ENCODE measurements at places on chromosomes 4 and X.
A peak's percentile ranks its signal among the peaks of the same experiment; 100 is the strongest.

DNA sequence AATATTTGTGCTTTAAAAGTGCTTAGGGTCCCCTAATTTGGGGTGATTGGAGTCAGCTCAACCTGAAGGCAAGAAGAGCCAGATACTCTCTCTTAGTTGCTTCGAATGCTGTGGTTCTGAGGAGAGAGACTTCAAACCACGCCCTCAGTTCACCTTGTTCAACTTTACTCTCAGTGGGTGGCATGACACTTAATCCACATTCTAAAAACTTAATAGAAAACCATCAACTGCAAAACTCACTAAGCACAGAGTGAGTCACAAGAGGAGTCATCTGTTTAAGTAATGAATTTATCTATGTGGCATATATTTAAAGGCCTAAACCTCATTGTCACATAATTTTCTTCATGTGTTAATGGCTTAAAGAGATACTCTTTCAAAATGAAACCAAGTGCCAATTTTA is 99.5 kb upstream of the SLC4A4 start:
- peak; percentile 70 for DNase-seq

DNA sequence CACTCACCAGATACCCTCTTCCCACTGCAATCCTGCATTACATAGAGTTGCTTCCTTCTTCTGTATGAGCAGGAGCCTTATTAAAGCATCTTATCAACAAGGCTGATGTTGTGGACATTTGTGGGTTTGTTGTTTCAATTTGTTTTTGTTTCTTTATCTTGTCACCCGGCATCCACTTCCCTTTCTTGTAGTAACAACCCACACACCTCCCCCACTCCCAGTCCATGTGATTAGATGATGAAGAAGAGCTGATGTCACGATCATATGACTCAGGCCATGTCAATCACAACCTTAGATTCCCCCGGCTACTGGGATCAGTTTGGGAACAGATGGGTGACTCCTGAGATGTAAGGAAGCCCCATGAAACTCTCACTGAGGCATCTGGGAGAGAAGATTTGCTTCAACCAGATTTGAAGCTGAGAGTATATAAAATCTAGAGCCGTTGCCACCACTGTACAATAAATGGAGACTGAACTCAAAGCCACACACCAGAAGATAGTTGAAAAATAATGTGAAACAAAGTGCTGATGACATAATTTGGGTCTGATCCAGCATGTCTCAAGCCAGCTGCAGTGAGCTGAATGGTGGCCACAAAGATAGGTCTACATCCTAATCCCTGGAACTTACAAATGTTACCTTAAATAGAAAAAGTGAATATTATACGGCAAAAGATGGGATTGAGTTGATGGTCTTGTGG is 34.1 kb upstream of the SRD5A3 start:
- no peak for DNase-seq

DNA sequence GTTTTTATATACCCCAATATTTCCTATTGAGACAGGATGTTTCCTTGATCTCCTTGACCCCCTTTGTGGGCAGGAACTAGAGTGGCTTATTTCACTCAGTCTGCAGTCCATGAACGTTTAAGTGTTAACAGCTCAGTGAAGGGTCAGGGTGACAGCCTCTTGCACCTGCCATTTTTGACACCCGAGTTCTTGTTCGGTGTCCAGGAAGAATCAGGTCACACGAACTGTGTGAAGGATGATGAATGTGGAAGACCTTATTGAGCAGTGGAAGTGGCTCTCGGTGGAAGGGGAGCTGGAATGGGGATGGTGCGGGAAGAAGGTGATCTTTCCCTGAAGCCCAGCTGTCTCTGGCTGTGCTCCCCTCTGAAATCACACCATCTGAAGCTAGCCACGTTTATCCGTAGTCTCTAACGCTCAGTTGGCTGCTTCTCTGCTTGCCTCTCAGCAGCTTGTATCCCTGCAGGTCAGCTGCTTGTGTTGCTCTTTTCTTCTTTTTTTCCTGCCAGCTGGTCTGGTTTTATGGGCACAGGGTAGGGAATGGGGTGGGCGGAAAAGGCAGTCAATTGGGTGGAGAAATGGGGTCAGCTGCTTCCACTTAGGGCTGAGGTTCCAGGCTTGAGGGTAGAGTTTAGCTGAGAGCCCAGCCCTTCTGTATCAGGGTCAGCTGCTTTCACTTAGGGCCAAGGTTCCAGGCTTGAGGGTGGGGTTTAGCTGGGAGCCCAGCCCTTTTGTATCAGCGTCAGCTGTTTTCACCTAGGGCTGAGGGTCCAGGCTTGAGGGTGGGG is 29.0 kb upstream of the CCNG2 start:
- no peak for DNase-seq

- no peak for DNase-seq
Observed at GRCh38 chr4:69710580-69710979, 49.8 kb downstream of the SULT1B1 start.

DNA sequence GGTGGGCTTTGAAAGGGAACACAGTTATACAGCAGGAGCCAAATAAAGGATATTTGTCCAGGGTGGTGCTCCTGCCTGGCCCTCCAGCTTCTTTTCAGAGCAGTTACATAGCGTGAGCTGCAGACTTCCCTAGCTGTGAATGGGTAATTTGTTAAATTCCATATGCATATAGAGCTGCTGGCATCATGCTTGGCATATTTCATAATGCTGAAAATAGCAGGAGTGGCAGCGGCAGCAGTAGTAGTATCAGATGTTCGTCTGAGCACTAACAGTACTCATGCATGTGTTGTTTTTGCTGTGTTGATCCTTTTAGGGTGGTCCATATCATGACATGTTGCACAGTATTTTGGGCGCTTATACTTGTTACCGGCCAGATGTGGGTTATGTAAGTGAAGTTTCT is 33.6 kb upstream of the TADA2B start:
- no peak for DNase-seq

- peak; percentile 67 for DNase-seq
Observed at GRCh38 chr4:147813109-147813773, 81.4 kb downstream of the ARHGAP10 start.

DNA sequence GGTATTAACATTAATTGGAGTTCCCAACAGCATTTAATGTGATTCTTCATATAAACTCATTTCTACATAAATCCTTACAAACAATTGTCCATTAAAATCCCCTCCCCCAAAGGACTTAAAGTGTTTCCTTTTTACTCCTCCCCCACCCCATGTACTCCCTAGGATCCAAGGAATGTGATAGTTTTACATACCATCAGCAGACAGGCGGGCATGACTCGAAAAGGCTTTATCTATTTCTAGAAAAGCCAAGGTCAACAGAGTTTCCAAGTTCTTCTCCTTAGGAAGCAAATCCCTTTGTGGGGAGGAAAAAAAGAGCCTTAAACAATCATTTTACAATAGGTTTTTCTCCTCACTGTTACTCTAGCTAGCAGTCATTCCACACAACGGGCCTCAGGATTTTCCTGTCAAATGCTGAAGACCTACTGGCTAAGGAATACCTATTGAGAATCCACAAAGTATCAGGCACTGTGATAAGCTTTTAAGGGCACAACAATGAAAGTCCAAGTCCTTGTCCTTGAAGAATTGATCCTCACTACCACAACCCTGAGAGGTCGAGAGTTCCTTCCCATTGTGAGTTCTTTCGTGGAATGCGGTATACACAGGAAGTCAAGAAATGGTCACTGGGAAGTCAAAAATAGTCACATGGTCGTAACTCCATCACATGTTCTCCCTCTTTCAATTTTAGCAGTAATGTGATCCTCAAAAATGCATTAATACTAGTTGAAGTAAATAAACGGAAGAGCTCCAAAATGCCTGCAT is 7.2 kb downstream of the PPM1K start:
- DNase-seq, result peak; percentile 39

DNA sequence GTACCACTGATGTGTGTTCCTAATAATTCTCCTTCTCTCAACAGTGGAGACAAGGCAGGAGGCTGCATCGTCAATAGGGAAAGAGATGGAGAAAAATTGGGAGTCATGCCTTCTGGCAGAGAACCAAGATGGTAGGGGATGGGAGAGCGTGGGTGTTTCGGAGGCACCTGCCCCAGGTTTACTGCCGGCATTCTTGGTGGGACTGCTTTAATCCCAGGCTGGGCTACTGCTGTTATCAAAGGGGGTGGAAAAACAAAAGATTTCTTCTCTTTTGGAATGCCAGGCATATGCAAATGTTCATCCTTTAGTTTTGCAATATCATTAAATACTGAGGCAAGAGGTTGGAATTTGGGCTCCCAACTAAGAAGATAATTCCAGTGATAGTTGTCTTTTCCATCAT is 257.0 kb downstream of the DCHS2 start:
- no peak for DNase-seq

DNA sequence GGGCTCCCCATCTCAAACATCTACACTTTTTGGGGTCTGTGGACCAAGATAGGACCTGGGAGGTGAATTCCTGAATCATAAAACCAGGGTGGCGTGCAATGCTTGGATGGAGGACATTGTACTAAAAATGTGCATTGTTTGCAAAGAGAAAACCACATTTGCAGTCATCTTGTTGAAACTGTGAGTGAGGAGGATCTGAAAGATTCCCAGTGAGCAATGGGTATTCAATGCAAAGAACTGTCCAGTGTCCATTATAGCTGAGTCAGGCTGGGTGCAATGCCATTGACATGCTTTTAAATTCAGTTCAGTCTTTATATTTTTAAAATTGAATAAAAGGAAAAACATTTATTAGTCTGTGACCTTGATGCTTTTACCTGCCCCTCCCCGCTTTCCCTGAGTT is 215.7 kb downstream of the STK32B start:
- DNase-seq, result peak; percentile 67

- DNase-seq, result no peak
Observed at GRCh38 chr4:156038772-156039171, 85.1 kb upstream of the CTSO start.

- DNase-seq, result no peak
Observed at GRCh38 chrX:122220644-122221373, 963.3 kb upstream of the GRIA3 start.

- no peak for DNase-seq
Observed at GRCh38 chrX:49000636-49001035, 1.4 kb downstream of the GRIPAP1 start.

DNA sequence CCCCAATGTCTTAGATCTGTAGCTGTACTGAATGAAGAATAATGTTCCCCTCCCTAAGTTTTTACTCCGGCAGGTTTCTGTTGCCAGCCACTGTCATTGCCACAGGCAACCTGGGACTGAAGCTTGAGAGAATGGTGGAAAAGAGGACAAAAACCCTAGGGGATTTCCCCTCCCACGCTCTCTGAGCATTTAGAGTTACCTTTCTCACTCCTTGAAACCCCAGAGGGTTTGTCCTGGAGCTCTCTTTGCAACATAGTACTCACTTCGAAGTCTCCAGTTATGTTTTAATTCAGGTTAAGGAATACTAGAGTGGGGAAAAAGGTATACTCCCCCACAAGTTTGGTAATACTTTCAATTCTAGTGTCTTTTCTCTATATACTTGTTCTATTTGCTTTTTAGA is 31.5 kb downstream of the F8 start:
- no peak for DNase-seq

DNA sequence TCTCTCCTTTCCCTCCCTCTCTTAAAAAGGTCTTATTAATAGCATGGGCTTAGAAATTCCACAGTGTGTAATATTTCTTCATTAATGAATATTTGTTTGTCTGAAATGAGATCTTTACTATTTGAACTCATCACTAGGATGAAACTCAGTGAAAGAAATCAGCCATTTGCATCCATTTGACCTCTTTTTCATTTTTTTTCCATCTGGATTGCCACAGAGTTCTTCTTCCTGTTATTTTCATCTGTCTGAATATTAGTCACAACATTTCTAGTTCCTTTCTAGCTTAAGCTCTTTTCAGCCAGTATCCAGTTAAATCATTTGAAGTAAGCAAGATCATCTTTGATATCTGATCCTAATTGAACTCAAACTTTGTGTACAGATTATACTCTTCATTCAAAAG is 69.2 kb upstream of the PLS3 start:
- peak; percentile 0 for DNase-seq

- peak; percentile 35 for DNase-seq
Observed at GRCh38 chr4:83618991-83619645, 83.2 kb downstream of the GPAT3 start.

DNA sequence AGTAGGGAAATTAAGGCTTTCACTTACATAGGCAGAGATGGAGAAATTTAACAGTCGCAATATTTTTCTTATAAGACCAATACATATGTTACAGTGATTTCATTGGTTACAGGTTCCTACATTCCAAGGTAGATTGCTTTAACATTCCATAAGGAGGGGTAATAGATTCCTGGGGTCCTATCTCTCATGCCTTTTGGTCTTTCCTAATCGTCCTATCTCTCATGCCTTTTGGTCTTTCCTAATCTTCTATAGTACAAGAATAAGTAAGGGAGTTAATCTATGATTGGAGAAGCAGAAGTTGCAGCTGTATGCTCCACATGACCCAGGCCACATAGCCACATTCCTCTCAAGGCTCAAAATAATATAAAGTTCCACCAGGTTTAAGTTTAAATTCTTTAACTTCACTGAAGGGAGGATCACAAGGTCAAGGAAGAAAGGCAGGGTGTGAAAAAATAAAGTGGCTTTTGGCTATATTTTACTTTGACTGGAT is 285.0 kb upstream of the BOD1L1 start:
- DNase-seq, result no peak

- no peak for DNase-seq
Observed at GRCh38 chr4:17012451-17012850, 114.0 kb upstream of the LDB2 start.

GRCh38 chrX:20913760-20914159 is 460.5 kb upstream of the CNKSR2 start:
- no peak for DNase-seq

- no peak for DNase-seq
Observed at GRCh38 chrX:71578253-71579135, at the start of gene GCNA. Gene GCNA (plus strand): TSS chrX:71578437. CDS start chrX:71580822, 2,385 bp downstream.

DNA sequence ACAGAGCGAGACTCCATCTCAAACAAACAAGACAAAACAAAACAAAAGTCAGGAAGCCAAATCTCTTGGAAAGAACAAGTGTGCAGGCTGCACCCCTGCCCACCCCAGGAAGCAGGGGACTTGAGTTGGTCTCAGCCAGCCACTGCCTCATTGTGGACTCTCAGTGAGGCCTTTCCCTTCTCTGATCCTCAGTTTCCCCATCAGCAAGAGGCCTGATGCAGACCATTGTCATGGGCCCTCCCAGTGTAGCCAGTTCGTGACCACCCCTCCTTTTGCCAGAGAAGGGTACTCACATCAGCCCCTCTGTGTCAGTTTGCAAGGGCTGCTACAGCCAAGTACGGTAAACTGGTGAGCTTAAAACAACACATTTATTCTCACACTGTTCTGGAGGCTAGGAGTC is 48.9 kb upstream of the MAMLD1 start:
- DNase-seq, result no peak

GRCh38 chrX:46755671-46756070 is 3.2 kb downstream of the SLC9A7 start:
- DNase-seq, result no peak

DNA sequence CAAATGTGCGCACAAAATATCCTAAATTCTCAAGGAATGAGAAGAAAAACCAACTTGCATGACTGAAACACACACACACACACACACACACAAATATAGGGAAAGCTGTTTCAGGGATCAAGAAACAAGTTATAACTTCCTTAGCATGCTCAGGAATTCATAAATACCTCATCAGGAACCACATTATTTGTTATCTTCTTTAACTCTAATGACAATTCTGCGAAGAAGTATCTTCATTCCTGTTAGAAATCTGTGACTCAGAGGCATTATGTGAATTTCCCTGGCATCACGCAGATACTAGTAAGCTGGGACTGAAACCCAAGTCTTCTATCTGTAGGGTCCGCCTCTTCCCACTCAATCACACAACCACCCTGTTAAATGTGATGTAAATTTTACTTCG is 30.3 kb downstream of the TMPRSS11A start:
- DNase-seq, result no peak
